GM13977 (cell line): ENCODE measurements at places on chromosomes 1 and 21.

GRCh38 chr1:227312361-227313025 is 5.8 kb downstream of the CDC42BPA start:
- no peak for DNase-seq

- DNase-seq: no peak
Observed at GRCh38 chr1:198574325-198574724, 33.8 kb upstream of the ATP6V1G3 start.

DNA sequence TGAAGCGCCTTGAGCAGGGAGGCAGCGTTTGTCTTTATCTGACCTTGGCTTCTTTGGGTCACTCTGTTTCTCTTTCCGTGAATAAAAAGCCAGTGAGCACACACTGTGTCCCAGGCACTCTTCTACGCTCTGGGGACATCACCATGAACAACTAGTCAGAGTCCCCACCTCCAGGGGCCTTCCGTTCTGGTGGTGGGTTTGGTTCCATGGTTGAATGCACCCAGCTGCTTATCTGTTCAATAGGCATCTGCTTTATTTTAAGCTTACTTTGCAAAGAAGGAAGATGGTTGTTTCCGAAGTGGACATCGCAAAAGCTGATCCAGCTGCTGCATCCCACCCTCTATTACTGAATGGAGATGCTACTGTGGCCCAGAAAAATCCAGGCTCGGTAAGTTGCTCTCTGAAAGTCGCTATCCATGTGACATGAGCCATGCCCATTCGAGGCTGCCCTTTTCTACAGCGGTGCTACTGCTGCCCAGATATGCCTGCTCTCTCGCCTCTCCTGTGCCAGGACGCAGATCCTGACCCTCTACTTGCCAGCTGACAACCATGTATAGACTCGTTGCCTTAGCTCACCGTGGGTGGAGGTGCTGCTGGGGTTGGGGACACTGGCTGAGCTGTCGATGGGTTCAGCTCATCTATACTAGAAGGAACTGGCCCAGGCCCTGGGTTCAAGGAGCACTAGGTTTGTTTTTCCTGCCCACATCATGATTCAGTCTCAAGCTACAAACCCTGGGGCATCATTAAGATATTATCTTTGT is 5.9 kb downstream of the MX1 start:
- peak; percentile 80 for DNase-seq

DNA sequence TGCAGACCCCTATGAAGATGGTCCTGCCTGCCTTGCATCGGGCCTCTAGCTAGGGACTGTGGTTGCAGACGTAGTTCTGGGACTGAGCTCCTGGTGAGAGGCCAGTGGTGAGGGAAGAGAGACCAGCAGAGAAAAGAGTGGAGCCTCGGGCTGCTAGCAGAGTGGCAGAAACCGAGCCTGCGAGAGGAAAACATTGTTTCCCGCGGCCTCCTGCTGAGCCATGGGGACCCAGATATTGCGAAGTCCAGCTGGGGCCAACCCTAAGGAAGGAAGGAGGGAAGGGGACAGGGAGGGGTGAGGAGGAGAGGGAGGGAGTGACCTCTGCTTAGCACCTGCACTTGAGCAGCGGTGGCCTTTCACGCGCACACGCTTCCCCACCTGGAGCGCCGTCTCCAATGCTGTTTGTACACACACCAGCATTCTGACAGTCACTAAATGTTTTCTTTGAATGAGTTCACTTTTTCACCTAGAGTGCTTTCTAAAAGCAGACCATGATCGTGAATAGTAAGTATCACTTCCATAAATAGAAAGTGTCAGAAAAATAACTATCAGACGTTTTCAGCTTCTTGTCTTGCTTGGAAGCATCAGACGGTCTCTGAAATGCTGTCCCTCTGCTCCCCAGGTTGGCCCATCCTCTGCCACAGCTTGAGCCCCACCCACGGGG is 2.5 kb upstream of the FNDC10 start:
- DNase-seq: peak; percentile 88

- no peak for DNase-seq
Observed at GRCh38 chr1:15992582-15993500, 11.2 kb upstream of the SRARP start.
